Endothelial cell of umbilical vein (primary cell): ENCODE measurements at places on chromosomes 2 and 18. TPM values are rescaled to one million over a fixed set of nuclear protein-coding genes. Genes with fewer than 3 reads are reported as not detected.

KYNU gene
- 0.04 TPM in 1 of 2 replicates, not detected in the other for polyA plus RNA-seq

CASP10 gene
- 15.7 and 16.4 TPM in 2 replicates for polyA plus RNA-seq

FER1L5 gene
- polyA plus RNA-seq, result not detected in 2 replicates

ARL5A gene
- polyA plus RNA-seq, result 18.0 and 25.8 TPM in 2 replicates

SLC30A3 gene
- 63.9 and 79.9 TPM in 2 replicates for polyA plus RNA-seq

GMPPA gene
- polyA plus RNA-seq, result 104 and 126 TPM in 2 replicates

ADRA2B gene
- 0.03 TPM in 1 of 2 replicates, not detected in the other for polyA plus RNA-seq

TNP1 gene
- polyA plus RNA-seq, result not detected in 2 replicates

RAB31 gene
- polyA plus RNA-seq, result 21.5 and 30.5 TPM in 2 replicates

CTAGE1 gene
- not detected in 2 replicates for polyA plus RNA-seq

COLEC12 gene
- 7.6 and 8.0 TPM in 2 replicates for polyA plus RNA-seq

GCG gene
- polyA plus RNA-seq, result not detected in 2 replicates

AGAP1 gene
- 10.2 and 10.8 TPM in 2 replicates for polyA plus RNA-seq

TUBB8B gene
- 0.23 and 0.33 TPM in 2 replicates for polyA plus RNA-seq

DHRS9 gene
- 0.32 and 0.40 TPM in 2 replicates for polyA plus RNA-seq

MC2R gene
- polyA plus RNA-seq, result not detected in 2 replicates

RGPD8 gene
- polyA plus RNA-seq, result 0.75 and 0.98 TPM in 2 replicates

SLC35F5 gene
- polyA plus RNA-seq, result 18.3 and 22.4 TPM in 2 replicates

DPY30 gene
- polyA plus RNA-seq, result 61.3 and 78.4 TPM in 2 replicates

UGT1A5 gene
- not detected in 2 replicates for polyA plus RNA-seq

CFAP53 gene
- 0.10 and 0.12 TPM in 2 replicates for polyA plus RNA-seq

ANKRD62 gene
- not detected in 2 replicates for polyA plus RNA-seq

SERPINB7 gene
- polyA plus RNA-seq, result not detected in 2 replicates

PER2 gene
- polyA plus RNA-seq, result 0.60 and 0.86 TPM in 2 replicates

HOXD8 gene
- 6.4 and 7.2 TPM in 2 replicates for polyA plus RNA-seq

SCN1A gene
- not detected in 2 replicates for polyA plus RNA-seq

CHRND gene
- polyA plus RNA-seq, result not detected in 2 replicates

FBLN7 gene
- 3.1 and 3.4 TPM in 2 replicates for polyA plus RNA-seq

PROM2 gene
- 0.10 and 0.39 TPM in 2 replicates for polyA plus RNA-seq

PJVK gene
- polyA plus RNA-seq, result 1.3 TPM in 2 replicates

MTCL1 gene
- polyA plus RNA-seq, result 11.9 and 14.0 TPM in 2 replicates

DSC1 gene
- not detected in 2 replicates for polyA plus RNA-seq
